ENCODE measurements at places on chromosomes 7 and 10.

- DNase-seq, result no peak
These were observed 72.0 kb upstream of the PCBD1 start for GRCh38 chr10:70960316-70960715.

DNA sequence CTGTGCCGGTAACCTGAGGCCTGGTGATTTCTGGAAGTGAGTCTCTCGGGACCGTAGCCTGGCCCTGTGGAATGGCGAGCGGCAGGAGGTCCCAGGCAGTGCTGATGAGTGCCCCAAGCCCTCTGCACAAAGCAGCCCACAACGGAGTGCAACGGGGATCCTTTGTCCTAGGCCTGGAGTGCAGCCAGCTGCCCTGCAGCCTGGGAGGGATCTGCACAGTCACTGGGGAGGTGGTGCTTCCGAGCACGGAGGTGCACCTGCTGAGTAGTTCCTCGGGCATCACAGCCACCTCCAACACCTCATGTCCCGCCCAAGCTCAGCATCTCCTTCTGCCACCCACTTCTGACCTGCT lies 162.8 kb upstream of the ZMIZ1 start:
- DNase-seq, result no peak

GRCh38 chr7:87934699-87935383 lies 790 bp downstream of the ADAM22 start:
- DNase-seq, result no peak

DNA sequence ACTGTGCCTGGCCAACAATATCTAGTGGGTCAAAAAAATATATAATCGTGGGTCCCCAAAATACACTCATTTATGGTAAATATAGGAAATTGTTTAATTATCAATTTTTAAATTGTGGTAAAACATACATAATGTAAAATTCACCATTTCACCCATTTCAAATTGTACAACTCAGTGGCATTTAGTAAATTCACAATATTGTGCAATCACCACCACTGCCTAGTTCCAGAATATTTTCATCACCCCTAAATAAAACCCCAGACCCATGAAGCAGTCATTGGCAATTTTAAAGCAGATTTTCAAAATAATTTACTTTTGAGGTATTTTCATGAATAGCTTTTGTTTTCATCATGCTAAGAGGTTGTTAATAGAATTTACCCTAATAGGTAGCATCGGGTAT lies 10.2 kb downstream of the BLNK start:
- no peak for DNase-seq

DNA sequence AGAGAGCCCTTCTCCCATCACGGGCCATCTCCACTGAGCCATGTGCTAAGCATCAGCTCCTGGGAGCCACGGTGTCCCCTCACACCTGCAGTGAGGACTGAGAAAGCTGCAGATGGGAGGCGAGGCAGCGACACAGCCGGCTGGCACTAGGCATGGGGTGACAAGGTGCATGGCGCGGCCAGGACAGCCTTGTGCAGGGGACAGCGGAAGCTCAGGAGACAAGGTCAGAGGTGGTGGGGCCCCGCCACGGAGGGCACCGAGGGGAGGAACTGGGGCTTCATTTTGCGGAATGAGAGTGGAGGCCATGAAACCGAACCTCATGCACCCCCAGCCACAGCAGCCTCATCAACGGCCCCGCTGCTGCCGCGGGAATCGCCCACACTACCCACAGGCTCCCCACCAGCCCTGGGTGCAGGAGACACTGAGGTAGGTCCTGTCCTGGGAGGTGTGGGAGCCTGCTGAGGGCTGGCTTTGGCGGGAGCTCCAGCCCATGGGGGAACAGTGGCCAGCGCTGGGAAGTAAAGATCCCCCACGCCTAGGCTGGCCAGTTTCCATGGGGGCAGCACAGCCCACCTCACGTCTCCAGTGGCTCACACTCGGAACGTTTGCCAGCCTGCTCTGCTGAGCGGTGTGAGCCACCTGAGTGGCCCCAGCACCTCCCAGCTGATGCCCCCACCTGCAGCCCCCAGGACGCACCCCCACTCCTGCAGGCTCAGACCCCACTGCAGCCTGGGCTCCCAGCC lies 71.2 kb upstream of the INSIG1 start:
- DNase-seq, result no peak

- no peak for DNase-seq
These were observed 658.2 kb downstream of the GATA3 start for GRCh38 chr10:8712656-8713055.

- no peak for DNase-seq
These were observed 149.8 kb downstream of the XPNPEP1 start for GRCh38 chr10:109773288-109774120.

- no peak for DNase-seq
These were observed 258.6 kb upstream of the TCERG1L start for GRCh38 chr10:131569851-131570715.

DNA sequence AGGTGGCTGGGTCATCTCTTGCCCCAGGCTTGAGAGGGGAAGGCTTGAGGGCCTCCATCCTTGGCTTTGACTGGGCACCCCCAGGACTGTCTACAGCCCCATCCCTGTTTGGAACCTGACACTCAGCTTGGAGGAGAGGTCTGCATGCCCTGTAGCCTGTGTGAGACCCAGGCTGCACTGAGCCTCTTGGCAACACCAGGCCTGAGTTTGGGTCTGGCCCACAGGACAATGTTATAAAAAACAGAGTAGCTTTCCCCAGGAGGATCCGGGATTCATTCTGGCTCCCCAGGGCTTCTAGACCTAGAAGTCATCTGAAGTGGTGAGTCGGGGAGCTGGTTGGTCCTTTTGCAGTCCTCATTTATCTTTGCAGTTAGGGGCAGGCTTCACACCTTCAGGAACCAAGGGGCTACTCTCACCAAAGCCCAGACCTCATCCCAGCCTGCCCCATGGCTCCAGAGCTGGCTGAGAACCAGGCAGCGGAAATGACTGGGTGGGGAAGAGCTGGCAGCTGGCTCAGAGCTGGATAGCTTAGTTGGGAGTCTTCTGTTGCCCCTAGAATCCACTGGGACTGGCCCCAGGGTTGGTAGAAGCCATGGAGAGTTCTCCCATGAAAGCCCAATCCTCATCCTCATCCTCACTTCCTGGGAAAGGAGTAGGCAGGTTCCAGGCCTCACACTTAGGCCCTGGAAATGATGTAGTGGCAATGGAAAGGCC lies 68.8 kb downstream of the ADCYAP1R1 start:
- no peak for DNase-seq

- no peak for DNase-seq
These were observed 101.8 kb downstream of the IQUB start for GRCh38 chr7:123432601-123433000.

- DNase-seq, result no peak
These were observed 16.8 kb upstream of the TSPAN12 start for GRCh38 chr7:120874722-120875121.

DNA sequence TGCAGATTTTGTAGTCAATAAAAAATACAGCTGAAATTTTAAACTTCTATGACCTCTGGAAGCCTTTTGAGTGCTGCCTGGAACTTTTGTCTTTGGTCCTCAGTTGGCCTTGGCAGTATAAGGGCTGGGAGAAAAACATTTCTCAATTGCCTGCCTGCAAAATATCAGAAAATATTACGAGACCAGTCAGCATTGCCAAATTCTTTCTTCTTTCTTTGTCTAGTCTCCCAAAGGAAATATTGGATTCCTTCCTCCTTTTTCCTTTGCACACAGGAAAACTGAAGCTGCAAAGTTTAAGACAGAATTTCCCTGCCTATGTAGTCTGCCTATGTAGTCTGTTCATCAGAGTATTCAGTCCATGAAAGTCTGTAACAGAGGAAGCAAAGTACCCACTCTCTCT lies 95.9 kb downstream of the CHRM2 start:
- no peak for DNase-seq

GRCh38 chr7:32569388-32570289 lies 74.3 kb downstream of the AVL9 start:
- no peak for DNase-seq

DNA sequence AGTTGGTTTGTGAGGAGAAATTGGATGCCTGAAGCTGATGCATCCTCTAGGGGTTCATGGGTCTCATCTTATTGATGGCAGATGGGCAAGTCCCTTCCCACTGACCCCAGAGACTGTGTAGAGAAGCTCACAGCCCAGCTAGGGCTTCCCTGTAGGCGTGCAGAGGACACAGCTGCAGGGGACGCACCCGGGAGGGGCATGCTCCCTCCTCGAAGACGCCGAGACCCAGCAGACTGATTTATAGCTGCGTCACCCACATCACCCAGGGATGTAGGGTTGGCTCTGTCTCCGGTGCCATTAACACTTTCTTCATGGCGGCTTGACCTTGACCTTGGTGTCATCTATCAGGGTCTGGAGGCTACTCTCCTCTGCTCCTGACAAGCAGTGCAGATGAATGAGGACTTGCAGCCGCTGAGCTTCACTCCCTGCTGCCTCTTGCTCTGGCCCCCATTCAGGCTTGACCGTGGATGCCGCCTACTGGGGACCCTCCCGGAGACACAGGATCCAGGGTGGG lies 549.7 kb downstream of the TCERG1L start:
- no peak for DNase-seq

DNA sequence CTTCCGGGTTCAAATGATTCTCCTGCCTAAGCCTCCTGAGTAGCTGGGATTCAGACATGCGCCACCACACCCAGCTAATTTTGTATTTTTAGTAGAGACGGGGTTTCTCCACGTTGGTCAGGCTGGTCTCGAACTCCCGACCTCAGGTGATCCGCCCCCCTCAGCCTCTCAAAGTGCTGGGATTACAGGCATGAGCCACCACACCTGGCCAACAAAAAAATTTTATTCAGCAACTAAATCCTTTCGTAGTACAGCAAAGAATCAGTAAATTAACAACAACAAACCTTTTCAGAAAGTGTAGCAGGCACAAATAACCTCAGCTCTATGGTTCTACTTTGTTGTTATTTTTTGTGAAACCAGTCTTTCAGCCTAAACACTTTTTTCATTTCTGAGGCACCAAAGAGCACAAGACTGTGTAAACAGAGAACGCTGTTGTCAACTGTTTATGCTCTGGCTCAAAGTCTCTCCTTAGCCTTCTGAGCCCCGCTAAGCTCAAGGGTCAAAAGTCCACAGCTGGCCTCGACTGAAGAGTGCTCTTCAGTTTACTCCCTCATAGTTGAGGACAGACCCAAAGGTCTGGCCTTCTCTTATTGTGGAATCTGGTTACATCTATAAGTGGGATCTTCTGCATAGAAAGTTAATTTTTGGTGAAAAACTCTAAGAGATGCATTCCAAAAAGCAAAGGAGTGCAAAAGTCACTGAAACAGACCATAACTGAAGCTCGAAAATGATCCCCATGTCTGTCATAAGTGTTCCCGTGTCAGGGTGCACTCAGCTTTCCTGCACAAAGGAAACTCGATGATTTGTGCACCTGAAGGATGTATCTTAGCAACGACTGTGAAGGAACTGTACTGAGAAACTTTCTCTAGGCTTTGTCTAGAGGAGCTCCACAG lies 24.6 kb upstream of the DDX50 start:
- DNase-seq, result no peak

DNA sequence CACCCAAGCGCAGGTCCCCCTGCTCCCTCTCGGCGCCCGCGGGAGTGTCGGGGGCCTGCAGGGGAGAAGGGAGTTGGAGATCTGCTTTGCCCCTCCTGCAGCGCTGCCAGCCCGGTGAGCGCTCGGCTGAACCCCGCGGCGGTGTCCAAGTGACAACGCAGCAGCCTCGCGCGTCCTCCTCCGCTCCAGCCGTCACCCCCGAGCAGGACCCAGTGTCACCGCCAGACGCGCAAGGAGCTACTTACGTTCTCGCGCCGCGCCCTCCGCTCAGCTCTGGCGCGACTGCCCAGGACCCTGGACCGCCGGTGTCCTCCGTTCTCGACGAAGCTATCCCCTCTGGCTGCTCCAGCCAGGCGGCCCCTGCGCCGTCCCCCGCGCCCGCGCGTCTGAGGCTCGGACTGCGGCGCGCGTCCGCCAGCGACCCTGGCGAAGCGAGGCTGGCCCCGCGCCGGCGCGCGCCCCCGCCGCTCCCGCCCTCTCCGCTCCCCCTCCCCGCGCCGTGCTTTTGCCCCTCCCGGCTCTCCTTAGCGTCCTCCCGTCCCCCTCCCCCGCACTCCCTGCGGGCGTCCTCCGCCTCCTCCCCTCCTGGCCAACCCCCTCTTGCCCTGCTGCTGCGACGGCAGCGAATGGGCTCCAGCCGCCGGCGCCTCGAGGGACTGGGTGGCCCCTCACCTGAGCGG lies at the start of gene NRCAM:
TSS of gene NRCAM (minus strand) at position 439 of the 680 bp plus-strand sequence. CDS start 216,372 bp downstream, outside the sequence.
- no peak for DNase-seq

DNA sequence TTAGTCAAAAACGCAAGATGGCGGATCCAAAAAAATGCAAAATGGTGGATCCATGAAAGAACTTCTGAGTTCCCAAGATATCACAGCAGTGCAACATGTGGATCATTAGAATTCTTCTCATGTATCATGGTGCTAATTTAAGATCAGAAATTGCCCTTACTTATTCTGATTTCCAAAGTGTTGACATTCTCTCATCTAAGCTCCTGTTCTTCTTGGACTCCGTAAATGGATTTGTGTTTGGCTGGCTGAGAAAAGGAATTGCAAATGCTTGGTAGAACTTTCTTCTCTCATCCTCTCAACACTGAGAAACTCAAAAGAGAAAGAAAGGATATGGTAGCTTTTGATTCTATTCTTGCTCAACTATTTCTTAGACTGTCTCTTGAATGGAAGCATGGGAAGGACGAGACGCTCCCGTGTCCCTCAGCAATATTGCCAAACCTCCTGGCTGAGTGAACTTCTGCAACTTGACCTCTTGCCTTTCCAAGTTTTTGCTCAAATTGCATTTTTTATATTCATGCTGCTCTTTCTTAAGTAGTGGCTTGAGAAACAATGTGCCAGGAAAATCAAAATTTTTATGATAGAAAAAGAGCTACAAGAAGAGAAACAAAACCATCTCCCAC lies 44.7 kb downstream of the FRMD4A start:
- DNase-seq, result no peak

GRCh38 chr7:45687721-45688120 lies 113.6 kb downstream of the ADCY1 start:
- no peak for DNase-seq

- no peak for DNase-seq
These were observed 8.5 kb downstream of the PTF1A start for GRCh38 chr10:23200586-23200985.

DNA sequence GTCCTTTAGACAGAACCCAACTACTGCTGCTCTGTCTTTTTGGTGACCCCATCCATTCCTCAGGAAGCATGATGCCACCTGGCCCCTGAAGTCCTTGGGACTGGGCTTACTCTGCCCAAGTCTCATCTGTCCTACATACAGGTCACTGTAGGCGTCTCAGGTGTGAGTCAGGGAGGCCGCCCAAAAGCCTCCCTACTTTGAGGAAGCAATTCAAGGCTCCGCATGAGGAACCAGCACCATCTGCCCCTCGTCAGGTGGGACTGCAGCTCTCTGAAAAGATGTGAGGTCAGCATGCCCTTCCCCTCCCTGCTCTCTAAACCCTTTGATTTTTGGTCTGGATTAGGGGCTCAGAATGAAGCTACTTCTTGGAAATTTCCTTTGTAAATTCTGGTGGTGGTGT lies 354.8 kb downstream of the CXCL12 start:
- DNase-seq, result no peak
